ENCODE measurements at places on chromosomes 6 and 20.

DNA sequence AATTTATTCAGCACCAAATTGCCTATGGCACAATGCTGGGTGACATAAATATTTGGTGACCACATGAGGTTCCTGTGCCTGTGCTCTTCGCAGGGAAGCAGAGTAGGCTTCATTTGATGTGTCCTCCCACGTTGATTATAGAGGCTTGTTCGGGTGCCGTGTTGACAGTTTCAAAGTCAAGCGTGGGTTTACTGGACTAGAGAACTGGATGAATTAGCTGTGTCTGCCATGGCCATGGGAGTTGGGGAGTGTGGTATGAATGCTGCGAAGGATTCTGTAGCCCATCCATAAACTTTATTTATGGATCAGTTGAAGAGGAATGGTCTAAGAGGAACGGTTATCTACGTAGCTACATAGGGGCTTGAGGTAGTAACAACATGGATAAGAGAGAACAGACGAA lies 11.0 kb downstream of the CD109 start:
- DNase-seq, result no peak

DNA sequence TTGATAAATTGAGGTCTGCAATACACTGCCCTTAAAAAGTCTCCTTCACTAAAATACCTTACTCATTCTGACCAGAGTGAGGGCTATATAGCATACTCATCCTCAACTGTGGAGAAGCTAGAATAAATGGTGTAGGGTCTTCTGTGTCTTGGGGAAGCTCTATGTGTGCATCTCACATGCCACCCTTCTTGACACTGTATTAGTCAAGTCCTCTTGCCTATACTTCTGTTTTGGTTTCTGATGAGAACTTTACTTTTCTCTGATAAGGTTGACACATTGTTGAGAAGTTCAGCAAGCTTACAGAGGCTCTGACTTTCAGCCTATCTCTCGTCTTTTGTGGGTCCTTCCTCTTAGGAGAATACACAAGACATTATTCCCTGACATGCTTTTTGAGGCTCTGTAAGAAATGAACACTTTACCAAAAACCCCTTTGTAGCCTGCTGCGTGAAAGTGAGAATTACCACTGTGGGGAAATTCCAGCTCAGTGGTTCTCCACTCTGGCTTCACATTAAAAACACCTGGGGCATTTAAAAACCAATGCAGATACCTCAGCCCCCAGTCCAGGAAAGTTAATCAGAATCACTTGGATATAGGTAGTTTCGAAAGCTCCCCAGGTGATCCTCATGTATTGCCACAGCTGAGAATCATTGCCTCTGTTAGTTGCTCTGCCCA lies 372.1 kb upstream of the HS3ST5 start:
- DNase-seq, result no peak

GRCh38 chr6:131532580-131533039 lies 40.4 kb upstream of the ARG1 start:
- DNase-seq, result no peak

DNA sequence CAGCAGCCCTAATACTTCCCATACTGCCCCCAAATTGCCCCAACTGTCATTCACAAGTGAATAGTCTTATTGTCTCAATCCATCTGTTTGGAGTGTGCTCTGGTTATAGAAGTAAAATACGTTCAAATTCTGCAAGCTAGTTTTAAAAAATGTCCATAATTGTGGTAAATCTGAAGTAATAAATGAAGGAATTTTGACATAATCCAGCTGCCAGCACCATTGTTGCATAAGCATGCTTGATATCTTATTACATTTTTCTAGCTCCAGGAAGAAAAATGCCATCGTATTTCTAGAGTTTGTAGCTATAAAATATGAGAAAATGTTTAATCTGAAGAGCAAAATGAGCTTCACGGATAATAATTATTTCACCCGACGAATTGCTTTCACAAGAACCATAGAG lies 664.7 kb downstream of the RFPL4B start:
- peak; percentile 87 for DNase-seq

GRCh38 chr6:121523628-121524027 lies 88.2 kb downstream of the GJA1 start:
- DNase-seq, result peak; percentile 88

GRCh38 chr6:91713911-91714310 lies 1127.0 kb upstream of the MAP3K7 start:
- DNase-seq, result peak; percentile 5

GRCh38 chr20:21182832-21183563 lies 57.1 kb downstream of the KIZ start:
- peak; percentile 76 for DNase-seq

DNA sequence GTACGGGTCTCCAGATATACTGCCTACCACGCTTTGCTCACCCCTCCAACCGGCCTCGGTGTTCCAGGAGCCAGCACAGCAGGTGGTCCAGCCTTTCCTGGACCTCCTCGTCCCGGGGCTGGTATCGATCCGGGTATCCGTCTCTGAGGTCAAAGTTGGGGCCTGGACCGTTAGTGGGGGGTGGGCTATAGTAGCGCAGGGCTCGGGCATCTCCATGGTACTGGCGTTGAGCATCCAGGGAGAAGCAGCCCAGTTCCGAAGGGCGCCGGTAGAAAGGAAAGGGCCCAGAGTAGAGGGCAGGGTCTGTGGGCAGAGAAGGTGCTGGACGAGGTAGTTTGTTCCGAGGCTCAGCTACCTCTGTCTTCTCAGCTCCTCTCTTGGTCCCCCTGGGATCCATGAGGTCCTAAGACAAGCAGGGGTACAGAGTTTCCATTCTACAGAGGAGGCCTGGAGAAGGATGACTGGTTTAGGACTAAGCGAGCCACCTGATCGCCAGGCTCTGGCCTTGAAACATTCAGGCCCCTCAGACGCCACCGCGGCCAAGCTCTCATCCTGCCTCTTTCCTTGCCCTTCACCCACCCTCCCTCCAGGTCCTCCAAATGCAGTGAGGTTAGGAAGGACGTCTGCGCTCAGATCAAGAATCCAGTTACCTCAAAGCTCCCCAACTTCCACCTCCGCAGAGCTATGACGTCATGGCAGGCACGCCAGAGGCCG lies 502 bp downstream of the DXO start:
- no peak for DNase-seq

GRCh38 chr6:134590449-134590848 lies 272.5 kb upstream of the SGK1 start:
- no peak for DNase-seq

- DNase-seq, result no peak
Measured at GRCh38 chr6:31142361-31142761, 3.5 kb upstream of the PSORS1C2 start.

All from choroid plexus epithelial cell (primary cell).